Activated T-helper 1 cell treated with anti-CD3 and anti-CD28 coated beads, Interleukin-12 subunit alpha, Interleukin-12 subunit beta, Interleukin-2, Interleukin-4 antibody, amounts not matched to agents 30 ng/mL and 10 ng/mL and 1 ng/mL, durations not matched to agents 14 hours and 24 hours and 36 hours (primary cell): ENCODE measurements at places on chromosomes 5 and 9.

DNA sequence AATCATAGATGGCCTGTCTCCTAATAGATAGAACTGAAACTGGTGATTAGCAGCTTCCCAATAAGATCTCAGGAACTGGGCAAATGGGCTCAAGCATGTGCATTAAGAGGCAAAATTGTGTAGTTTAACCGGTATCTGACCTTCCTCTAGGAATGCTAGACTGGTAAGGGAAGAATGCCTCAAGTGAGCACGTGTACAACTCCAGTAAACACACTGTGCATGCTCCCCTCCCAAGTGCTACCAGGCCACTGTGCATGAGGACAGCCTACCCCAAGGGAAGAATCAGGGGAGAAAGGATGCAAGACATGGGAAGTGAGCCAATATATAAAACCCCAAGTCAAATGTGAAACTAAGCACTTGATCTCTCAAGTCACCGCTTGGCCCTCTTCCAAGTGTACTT is 1157.4 kb upstream of the CDH18 start:
- H3K4me3 ChIP-seq: no peak overlapping the region
- no peak overlapping the region for H3K27ac ChIP-seq
- no peaks in the 10 kb centered on the region for H3K4me1 ChIP-seq
- DNase-seq: no peak

- no peak overlapping the region for H3K4me3 ChIP-seq
- DNase-seq: no peak
- peaks cover 4% of the 10 kb centered on the region for H3K4me1 ChIP-seq
- H3K36me3 ChIP-seq: no peaks in the 10 kb centered on the region
These were observed 40.9 kb downstream of the NFIB start for GRCh38 chr9:14272927-14273528.

GRCh38 chr5:84585218-84585617 is 200.5 kb upstream of the EDIL3 start:
- DNase-seq: no peak
- no peak overlapping the region for H3K4me3 ChIP-seq
- no peak overlapping the region for H3K27ac ChIP-seq
- H3K36me3 ChIP-seq: no peaks in the 10 kb centered on the region
- H3K27me3 ChIP-seq: no peaks in the 10 kb centered on the region

- no peak overlapping the region for H3K4me3 ChIP-seq
- no peak overlapping the region for H3K27ac ChIP-seq
- H3K27me3 ChIP-seq: peaks cover 6% of the 10 kb centered on the region
- H3K4me1 ChIP-seq: no peaks in the 10 kb centered on the region
- DNase-seq: no peak
- no peaks in the 10 kb centered on the region for H3K36me3 ChIP-seq
These were observed 288.0 kb upstream of the IRX4 start for GRCh38 chr5:2170761-2171160.

DNA sequence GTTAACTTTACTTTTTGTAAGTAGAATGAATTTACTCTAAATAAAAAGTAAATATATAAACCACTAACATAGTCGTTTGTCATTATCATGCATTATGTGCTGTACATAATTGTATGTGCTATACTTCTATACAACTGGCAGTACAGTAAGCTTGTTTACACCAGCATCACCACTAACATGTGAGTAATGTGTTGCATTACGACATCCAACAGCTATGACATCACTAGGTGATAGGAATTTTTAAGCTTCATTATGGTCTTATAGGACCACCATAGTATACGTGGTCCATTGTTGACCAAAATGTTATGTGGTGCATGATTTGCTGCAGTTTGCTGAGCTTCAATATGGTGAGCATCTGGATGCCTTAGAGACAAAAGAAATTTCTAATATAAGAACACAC is 819.1 kb upstream of the GRAMD2B start:
- no peaks in the 10 kb centered on the region for H3K4me1 ChIP-seq
- DNase-seq: no peak
- H3K27me3 ChIP-seq: no peaks in the 10 kb centered on the region
- H3K4me3 ChIP-seq: no peak overlapping the region
- no peaks in the 10 kb centered on the region for H3K36me3 ChIP-seq
- no peak overlapping the region for H3K27ac ChIP-seq

GRCh38 chr5:170393958-170394357 is 4.8 kb upstream of the KCNMB1 start:
- H3K4me3 ChIP-seq: no peak overlapping the region
- DNase-seq: no peak
- H3K27me3 ChIP-seq: peaks cover 20% of the 10 kb centered on the region
